ENCODE measurements at places on chromosomes 7 and 10.

DNA sequence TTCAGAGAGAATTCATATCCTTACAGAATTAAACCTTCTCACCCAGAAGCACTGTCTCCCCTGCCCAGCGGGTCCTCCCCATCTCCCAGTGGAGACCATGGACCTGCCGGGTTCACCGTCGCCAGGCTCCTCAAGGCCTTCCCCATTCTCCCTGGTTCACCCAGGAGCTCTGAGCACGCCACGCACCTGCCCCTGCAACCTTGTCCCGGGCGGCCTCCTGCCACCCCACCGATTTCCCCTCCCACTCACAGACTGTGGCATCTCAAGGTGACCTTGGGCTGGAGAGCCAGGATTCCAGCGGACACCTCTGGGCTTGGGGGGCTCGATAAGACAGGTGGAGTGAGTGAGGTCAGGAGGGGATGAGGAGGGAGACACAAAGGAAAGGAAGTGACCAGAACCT lies 135.3 kb downstream of the PTPRN2 start:
- DNase-seq = no peak

- no peak for DNase-seq
Observed at GRCh38 chr10:125333769-125334168, 173.4 kb upstream of the CTBP2 start.

DNA sequence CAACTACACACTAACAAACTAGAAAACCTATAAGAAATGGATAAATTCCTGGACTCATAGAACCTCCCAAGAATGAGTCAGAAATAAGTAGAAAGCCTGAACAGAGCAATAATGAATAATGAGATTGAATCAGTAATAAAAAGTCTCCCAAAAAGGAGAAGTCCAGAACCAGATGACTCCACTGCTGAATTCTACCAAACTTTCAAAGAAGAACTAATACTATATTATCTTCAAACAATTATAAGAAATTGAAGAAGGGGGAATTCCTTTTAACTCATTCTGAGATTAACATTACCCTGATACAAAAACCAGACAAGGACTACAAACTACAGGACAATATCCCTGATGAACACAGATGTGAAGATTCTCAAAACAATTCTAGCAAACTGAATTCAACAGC lies 47.8 kb upstream of the CDK6 start:
- DNase-seq = no peak

DNA sequence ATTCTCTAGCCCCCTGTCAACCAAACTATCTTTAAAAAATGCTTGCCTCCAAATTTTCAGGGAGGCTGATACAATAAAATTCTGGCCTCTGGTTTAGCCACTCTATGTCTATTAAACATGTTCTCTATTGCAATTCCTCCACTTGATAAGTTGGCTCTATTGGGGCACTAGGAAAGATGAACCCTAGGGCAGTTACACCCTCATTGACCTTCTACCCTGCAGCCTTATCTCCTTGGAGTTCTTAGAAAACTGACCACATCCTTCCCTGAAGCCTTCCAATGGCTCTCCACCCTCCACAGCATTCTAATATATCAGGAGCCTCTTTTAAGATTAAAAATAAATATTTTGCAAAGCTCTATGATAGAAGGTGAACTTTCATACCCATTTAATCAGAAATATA lies 30.6 kb downstream of the SVOPL start:
- DNase-seq = no peak

DNA sequence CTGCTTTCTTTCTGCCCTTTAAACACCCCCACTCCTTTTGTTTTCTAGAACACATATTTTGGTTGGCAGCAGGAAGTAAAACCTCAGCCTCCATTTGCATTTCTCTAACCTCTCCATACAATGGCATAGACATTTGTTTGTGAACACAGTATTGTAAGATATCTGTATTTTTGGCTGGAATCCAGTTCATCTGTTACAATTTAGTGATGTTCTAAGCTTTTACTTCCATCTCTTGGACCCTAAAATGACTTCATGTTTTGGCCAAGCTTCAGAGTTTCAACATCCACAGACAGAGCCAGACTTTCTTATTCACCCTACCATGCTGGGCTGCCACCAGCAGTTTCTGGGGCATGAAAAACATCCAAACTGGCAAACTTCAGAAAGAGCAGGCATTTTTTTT lies 21.1 kb upstream of the AUTS2 start:
- peak; percentile 11 for DNase-seq

DNA sequence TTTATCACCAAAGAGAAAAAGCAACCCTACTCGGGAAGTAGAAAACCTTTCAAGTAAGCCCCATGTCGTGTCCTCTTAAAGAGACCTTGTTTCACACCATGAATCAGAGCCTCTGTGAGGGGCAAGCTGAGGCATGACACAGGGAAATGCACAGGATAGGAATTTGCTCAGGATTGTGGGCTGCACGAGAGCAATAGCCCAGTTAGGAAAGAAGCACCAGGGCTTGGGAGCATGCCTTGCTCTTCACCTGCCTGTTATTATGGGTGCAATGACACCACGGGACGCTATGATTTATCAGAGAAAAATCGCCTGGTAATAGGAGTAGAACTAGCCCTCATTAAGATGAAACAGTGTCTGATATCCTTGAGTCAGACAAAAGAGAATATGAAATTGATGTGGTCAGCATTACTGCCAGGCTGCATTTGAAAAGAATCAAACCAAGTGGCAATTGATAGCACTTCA lies 562.9 kb upstream of the NRP1 start:
- DNase-seq = no peak

GRCh38 chr7:140389445-140389844 lies 8.9 kb downstream of the SLC37A3 start:
- no peak for DNase-seq

- DNase-seq = no peak
Observed at GRCh38 chr7:157299613-157300368, 37.0 kb upstream of the DNAJB6 start.

DNA sequence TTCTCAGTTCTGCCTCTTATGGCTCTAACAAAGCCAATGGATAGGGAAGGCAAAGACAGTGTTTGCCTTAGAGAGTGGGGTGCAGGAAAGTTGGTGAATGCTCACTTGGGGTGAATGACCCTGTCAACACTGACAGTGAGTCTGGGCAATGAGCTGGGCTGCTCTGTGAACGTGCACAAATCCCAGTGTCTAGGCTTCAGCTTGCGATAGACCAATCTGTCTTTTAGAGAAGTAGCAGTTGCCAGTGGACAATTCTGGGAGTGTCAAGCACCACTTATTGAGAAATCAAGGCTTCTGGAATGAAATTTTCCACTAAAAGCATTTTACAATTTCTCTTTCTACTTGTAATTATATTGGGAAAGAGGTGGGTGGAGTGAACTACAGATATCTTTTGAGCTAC lies 141.4 kb downstream of the HERPUD2 start:
- no peak for DNase-seq

DNA sequence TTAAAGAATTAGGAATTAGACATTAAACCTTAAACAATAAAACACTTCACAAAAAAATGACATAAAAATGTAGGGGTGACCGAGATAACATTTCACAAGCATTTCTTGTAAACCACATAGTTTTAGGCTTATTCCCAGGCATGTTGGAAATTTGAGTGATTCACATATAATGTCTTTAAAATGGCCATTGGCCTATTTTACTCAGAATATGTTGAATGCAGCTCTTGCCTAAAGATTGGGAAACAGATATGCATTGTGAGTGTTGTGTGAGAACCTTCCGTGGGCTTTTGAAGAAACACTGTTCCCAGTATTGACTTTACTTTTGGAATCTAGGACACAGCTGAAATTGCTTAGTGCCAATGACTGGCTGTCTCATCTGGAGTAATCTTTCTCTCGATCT lies 79.6 kb downstream of the ARL5B start:
- DNase-seq = no peak

DNA sequence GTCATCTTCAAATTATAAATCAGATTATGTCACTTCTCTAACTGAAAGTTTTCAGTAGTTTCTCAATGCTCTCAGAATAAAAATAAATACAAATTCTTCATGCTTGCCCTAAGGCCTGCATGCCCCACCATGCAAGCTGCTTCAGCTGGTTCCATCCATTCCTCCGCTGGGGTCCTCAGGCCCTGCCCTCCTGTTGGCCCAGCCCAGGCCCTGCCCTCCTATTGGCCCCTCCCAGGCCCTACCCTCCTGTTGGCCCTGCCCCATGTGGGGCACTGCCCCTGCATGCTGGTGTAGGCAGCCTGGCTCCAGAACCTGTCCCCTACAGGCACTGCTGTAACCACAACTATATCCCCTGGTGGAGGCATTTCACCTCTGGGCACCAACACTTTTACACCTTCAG lies 109.3 kb upstream of the TCERG1L start:
- no peak for DNase-seq

DNA sequence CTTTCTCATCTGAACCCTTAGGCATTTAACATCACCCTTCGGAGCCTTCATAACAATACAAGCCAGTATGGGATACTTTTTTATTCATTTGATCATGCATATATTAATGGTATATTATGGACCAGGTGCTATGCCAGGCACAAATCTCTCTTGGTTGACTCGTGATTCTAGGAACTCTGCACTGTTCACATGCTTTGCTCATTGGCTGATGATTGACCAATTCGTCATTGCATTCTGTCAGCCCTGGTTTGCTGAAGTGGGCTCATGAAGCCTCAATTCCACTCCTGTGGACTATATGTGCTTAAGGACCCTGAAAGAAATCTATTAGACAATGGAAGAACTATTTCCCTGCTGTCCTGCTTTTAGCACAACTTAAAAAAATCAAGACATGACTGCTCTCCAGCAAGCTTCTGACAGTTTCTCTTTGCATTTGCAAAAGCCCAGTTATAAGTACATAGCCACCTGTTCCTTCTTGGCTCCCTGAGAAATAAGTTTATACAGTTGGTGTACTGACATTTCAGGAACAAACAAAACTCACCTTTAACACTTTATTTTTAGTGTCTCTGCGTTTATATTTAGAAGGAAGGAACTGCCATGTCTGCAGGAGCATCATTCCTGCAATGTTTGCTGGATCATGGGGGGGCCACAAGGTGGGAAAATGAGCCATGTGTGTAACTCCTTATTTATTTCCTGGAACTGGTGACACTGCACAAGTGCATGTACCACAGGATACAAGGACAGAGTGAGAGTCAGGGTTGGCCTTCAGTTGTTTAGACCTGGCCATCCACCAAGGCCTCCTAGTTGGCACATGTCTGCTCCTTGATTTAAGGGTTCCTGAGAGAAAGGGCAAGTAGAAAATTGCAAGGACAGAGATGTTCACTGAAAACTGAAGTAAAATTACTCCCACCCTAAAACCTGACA lies 146.0 kb upstream of the NAMPT start:
- no peak for DNase-seq

DNA sequence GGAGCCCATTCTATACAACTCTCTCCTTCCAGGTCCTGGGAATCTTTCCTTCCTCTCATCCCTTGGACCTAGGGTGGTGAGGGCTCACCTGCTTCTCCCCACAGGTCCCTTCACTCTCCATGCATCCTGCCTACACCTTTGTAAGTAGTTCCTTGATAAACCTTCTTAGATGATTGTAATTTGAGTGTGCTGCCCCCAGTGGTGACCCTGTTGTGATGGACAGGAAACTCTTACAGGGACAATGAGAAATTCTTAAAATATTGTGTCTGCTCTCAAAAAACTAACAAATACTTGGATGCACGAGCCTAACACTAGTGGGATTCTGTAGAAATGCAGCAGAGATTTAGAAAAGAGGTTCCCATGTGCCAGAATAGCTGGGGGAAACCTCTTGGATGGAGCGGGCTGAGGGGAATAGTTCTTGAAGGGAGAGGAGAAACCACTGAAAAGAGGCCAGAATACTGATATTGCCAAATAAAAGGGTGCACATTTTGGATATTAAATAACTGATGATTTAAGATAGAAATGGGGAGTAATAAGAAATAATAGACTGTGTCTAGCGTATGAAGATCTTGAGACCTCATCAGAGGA lies 6.7 kb upstream of the PAXIP1 start:
- DNase-seq = no peak

- DNase-seq = no peak
Observed at GRCh38 chr10:71211053-71211452, 1.3 kb upstream of the UNC5B start.

DNA sequence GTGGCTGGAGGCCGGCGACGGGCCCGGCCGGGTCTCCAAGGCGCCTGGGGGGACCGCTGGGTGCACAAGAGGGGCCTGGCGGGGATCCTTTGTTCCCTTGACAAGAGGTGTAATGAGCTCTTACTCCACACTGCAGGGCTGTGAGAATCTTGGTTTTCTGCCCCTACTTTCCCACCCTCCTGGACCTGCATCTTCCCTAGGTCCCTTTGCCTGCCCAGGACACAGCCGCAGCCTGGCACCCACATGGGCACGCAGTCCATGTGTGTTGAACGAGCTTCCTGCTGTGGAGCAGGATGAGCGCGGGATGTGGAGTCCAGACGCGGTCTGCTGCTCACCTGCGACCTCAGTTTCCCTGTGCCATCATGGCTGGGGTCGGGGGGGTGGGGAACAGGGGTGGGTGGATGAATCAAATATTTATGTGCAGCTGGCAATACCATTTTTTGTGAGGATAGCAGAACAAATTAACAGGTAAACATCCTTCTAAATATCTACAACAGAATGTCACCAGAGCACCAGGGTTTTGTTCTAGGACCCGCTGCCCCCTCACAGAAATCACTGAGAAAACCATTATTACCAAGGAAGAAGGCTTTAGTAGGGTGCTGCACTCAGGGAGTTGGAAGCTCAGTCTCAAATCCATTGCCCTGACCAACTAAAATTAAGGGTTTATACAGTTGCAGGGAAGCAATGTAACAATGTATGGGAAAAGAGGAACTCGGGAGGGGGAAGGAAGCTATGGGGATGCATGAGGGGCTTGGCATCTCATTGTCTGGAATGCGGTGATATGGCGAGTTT lies 474 bp upstream of the NSMCE4A start:
- DNase-seq = no peak

DNA sequence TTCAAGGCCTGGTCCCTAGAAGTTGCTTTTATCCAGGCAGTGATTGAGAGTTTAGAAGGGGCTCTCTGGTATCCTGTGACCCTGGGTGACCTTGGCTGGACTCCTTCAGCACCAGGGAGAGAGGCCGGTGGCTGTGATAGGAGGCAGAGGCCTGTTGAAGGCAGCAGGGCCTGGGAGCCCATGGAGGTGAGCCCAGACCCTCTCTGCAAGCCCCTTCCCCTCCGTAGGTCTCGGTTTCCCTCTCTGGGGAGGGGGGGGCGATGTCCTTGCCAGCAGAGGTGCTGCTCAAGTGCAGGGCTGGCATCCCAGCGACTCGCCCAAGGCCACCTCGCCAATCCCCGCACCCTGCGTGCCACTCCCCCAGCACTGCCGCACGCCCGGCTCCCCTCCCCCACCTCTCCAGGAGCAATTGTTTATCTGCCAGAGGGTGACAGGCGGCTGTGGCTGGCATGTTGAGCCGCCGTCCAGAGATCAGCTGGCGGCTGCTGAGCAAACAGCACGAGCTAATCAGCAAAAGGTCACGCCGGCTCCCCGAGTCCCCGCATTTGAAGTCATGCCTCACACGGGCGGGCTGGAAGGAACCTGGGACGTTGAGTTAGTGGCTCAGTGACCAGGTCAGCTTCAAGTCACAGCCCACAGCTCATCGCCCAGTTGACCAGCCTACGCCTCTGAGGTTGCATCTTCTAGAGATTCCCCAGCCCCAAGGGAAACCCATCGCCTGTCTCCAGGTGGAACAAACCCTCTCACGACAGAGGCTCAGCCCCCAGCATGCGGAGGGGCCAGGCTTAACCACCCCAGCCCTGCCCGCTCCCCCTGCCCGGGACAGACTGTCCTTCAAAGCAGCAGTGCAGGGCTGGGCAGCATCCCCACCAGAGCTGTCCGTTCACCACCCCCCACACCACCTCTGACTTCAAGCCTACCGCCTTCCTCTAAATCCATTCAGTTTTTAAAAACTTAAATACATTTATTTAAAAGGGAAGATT lies 43.7 kb downstream of the ELFN1 start:
- DNase-seq = no peak

Measured in NCI-H1048 (cell line).